A549 treated with RU486 at 1 μM for 4 hours (cell line): ENCODE measurements at places on chromosomes 16 and 17. TPM values are rescaled to one million over a fixed set of nuclear protein-coding genes. Genes with fewer than 3 reads are reported as not detected.

KRTAP3-1 gene
- total RNA-seq: not detected in 5 replicates

CDRT15 gene
- total RNA-seq: not detected in 5 replicates

CLEC18C gene
- total RNA-seq: 0.08 to 0.13 TPM in 2 of 5 replicates, not detected in the others

KRT40 gene
- not detected in 5 replicates for total RNA-seq

PSME3IP1 gene
- 86.6 to 108 TPM (median 97.0 TPM) in 5 replicates for total RNA-seq

CX3CL1 gene
- 0.07 to 0.28 TPM (median 0.11 TPM) in 5 replicates for total RNA-seq

CASKIN1 gene
- total RNA-seq: 0.26 to 0.95 TPM (median 0.49 TPM) in 5 replicates

KRT13 gene
- total RNA-seq: 0.18 to 0.48 TPM (median 0.23 TPM) in 5 replicates

PYY gene
- total RNA-seq: 0.17 TPM in 1 of 5 replicates, not detected in the others

MMP25 gene
- total RNA-seq: 0.49 to 1.0 TPM (median 0.79 TPM) in 5 replicates

TLCD2 gene
- 0.98 to 1.6 TPM (median 1.5 TPM) in 5 replicates for total RNA-seq
